NCI-H2081 treated with DMSO at 0.1 percent for 48 hours (cell line): ENCODE measurements at places on chromosomes 4 and X.
A peak's percentile ranks its signal among the peaks of the same experiment; 100 is the strongest.

GRCh38 chr4:71113294-71113693 is 119.8 kb downstream of the DCK start:
- DNase-seq = no peak

DNA sequence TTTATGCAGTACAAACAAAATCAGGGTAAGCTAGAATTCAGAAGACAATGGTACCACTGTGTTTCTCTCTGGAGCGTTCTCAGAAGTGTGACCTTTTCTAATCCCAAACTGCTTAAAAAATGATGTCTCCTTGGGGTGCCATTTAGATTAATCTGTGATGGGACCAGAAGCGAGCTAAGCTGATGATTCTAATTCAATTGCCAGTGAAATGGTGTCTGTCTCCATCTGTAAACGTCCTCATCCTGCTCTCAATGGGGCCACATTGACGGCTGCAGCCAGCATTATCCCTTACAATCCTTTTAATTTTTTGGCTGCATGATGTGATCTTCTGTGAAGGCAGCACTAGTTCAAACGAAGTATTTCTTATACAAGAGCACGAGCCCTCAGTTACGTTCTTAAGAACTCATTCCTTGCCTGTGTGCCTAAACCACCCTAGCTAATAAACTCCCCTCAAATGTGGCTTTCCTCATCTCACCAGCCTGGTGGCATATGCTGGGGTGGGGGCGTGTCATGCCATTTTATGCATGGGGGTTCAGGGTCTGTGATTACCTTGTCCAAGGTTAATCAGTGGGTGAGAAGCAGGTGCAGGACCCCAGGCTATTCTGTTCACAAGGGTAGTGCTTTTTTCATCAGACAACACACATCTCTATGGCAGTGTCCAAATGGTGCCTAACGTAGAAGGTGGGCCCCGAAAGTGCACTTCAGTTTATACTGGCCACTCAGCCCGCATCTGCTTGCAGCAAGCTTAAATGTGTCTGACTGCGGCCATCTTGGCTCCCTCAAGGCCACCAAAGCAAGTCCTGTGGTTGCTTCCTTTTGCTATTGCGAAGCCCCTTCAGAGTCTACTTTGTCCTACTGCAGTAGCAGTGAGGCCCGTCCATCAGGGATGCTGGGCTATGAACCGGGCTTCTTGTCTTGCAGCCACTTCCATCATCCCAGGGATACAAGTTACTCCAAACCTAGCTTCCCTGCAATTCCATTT is 45.7 kb upstream of the SLC2A9 start:
- DNase-seq = no peak

DNA sequence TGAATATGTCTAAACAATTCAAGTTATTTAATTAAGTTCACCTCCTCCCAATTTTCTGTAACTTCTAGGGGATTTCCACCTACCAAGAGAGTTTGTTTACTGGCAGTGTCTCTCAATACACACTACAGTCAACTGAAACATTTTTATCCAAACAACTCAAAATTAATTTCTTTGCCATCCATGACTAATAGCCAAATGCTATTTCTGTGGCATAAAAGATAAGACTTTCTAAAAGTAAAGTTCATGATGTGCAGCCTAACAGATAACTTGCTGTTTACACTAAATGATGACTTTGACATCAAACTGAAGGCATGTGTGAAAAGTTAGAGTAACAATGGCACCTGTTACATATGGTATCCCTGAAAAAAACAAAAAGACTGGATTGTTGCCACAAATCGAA is 7.3 kb downstream of the TAB3 start:
- DNase-seq = no peak

DNA sequence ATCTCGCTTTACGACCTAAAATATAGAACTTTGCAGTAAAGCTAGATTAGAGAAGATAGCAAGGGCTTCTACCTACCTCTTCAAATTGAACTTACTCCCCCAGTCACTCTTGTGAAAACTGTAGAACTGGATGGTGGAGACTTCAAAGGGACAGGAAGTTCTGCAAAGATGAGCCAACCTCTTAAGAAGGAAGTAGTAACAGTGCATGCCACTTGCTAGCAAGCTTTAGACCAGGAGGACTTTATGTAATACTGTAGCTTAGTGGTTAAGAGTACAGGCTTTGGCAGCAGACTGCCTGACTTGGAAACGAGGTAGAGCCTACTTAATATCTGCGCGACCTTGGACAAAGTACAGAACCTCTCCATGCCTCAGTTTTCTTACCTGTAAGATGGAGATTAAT is 27.5 kb upstream of the VBP1 start:
- no peak for DNase-seq

- peak; percentile 30 for DNase-seq
Measured at GRCh38 chr4:19224820-19225219, 1026.9 kb upstream of the SLIT2 start.

GRCh38 chrX:48617542-48618340 is 20.4 kb downstream of the WDR13 start:
- DNase-seq = no peak

GRCh38 chr4:117428536-117428935 is 343.2 kb upstream of the TRAM1L1 start:
- no peak for DNase-seq
